ENCODE measurements at places on chromosomes 12 and 14. TPM values are rescaled to one million over a fixed set of nuclear protein-coding genes. Genes with fewer than 3 reads are reported as not detected.
A peak's percentile ranks its signal among the peaks of the same experiment; 100 is the strongest.

RASSF8 gene
- total RNA-seq: 0.33 TPM

GRCh38 chr14:105083926-105084685, 18.9 kb upstream of the GPR132 start:
- no peak for DNase-seq

DNA sequence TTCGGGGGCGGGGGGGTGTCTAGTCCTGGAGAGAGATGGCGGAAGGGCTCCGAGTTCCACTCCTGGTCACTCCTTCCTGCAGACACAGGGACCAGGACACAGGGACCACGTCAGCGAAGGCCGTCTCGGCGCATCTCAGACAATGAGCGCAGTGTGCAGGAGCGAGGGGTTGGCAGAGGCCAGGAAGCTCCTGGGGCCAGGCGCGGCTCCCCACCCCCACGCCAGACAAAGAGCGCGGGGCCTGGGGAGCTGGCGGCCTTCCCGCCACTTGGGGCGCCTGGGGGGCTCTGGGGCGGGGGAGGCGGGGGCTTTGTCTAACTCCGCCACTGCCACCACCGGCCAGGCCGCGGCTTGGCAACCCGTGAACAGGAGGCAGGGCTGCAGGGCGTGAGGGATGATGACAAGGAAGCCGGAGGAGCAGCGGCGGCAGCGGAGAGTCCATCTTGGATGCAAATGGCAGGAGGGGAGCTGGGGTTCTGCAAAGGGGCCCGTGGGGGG, 2.2 kb downstream of the CDK2AP1 start:
- DNase-seq: peak; percentile 70

DNA sequence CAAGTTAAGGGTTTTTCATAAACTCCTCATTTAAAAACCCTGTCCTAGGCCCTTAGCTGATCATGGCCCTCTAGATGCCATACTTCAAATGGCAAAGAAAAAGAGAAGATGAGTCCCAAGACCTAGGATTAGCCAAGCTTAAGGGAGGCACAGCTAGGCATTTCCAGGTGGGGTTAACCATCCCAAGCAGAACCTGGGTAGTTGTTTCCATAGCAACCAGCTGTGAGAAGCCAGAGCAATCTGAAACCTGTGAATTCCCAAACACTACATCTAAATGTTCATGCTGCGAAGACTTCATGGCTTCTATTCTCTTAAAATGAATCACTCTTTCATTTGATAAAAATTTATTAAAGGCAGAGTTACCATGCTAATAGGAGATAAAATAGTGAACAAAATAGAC, 372.9 kb downstream of the C12orf50 start:
- no peak for DNase-seq

GRCh38 chr14:92724516-92725340, 23.7 kb downstream of the LGMN start:
- DNase-seq: no peak

DNA sequence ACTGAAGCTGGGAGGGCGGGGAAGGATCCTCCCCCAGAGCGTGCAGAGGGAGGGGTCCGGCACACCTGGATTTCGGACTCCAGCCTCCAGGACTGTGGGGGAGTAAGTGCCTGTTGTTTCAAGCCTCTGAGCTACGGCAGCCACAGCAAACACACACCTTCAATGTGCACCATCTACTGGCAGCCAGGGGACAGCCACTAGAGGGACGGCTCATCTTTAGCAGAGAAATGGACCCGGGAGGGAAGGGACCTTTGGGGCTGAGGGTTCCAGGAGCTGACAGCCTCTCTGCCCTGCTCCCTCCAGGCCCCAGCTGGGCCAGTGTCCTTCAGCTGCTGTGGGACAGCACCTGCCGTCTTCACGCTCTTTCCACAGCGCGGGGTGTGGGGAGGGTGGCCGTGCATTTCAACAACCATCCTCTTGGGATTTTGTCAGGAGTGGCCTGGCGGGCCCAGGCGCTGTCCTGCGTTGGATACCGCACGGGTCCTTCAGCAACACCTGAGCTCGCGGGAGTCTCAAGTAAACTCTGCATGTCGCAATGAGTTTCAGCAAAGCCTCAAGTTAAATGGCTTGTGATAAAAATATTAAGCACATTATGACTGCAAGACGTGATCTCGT, 209.2 kb upstream of the C14orf180 start:
- DNase-seq: no peak

All from activated naive CD8-positive, alpha-beta T cell treated with anti-CD3 and anti-CD28 coated beads, Interleukin-2, amount 10 ng/mL, durations not matched to agents 7 days and 5 days (primary cell).